Hematopoietic multipotent progenitor cell treated with erythropoietin and hydrocortisone succinate and interleukin-3 and kit ligand, for 17 days (in vitro differentiated cells): ENCODE measurements at places on chromosomes 2 and 18.

- peak; percentile 89 for DNase-seq
These were observed 37.9 kb upstream of the NARS1 start for GRCh38 chr18:57659460-57660102.

GRCh38 chr2:48694149-48694548 lies 61.4 kb downstream of the LHCGR start:
- no peak for DNase-seq

DNA sequence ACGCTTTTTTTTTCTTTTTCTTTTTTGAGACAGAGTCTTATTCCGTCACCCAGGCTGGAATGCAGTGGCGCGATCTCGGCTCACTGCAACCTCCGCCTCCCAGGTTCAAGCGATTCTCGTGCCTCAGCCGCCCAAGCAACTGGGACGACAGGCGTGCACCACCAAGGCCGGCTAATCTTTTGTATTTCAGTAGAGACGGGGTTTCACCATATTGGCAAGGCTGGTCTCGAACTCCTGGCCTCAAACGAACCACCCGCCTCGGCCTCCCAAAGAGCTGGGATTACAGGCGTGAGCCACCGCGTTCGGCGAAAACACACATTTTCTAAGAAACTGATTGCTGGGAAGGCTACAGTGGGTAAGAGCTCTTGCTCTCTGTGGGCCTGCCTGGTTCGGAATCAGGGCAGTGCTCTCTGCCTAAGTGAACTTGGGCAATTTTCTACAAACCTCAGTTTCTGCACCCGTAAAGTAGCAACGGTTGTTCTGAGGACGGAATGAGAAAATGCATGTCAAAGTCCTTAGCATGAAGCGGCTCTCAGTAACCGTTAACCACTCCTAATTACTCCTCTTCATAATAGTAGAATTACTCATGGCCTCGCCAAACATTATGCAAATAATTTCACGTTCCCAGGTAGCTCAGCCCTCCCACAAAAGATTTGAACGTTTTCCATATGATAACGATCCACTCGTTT lies 1.0 kb upstream of the PMAIP1 start:
- no peak for DNase-seq

- DNase-seq: no peak
These were observed 114.8 kb upstream of the SLC38A11 start for GRCh38 chr2:165070076-165070475.

DNA sequence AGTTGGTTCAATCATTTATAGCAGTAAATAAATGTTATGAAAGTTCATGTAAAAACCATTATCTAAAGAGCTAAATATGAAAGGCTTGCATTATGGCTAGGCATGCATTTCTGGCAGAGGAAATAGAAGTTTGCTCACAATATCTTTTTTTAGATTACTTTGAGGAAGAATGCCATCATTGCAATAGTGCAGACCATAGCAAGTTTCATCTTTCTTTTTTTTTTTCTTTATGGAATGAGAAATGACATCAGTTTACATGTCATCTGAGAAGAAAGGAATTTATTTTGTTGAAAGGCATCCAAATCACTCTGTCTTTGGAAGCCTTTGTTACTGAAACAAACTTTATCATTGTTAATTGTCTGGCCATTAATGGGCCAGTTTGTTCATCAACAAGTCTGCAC lies 74.5 kb upstream of the NCKAP5 start:
- DNase-seq: no peak

GRCh38 chr2:30661173-30662107 lies 145.8 kb downstream of the CAPN13 start:
- no peak for DNase-seq

- no peak for DNase-seq
These were observed 39.6 kb downstream of the RTTN start for GRCh38 chr18:70165936-70166335.

DNA sequence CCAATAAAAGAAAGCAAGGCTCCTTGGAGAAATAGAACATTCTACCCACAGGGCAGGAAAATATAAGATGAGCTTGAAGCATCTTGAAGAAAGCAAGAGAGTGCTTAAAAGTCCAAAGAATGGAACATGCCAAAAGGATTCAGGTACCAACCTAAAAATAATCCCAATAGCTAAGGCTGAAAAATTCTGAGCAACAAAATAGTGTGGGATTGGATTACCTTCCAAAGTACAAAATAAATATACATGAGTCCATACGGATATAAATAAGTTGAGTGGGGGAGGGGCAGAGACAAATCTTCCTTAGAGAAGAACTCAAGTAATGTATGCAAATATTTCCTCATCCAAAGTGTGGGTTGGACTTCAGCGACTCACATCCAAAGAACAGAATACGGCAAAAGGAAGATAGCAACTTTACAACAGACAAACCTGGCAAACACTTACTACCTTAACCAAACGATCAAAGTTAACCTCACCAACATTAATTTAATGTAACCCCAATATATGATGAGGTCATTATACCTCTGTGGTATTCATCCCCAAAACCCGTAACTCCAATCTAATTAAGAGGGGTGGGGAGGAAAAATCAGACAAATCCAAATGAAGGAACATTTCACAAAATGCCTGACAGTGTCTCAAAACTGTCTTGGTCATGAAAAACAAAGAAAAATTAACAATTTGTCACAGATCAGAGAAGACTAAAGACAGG lies 26.9 kb downstream of the MEMO1 start:
- DNase-seq: no peak
